Activated T-cell treated with anti-CD3 and anti-CD28 coated beads, Interleukin-2, amount 50 U/mL, for 24 hours (primary cell): ENCODE measurements at places on chromosomes 3 and 15.
A peak's percentile ranks its signal among the peaks of the same experiment; 100 is the strongest.

GRCh38 chr3:125300416-125300815 lies 74.7 kb downstream of the ZNF148 start:
- H3K36me3 ChIP-seq: peaks cover 37% of the 10 kb centered on the region
- DNase-seq: no peak
- no peak overlapping the region for H3K27ac ChIP-seq
- H3K4me1 ChIP-seq: peaks cover 33% of the 10 kb centered on the region
- no peaks in the 10 kb centered on the region for H3K27me3 ChIP-seq

DNA sequence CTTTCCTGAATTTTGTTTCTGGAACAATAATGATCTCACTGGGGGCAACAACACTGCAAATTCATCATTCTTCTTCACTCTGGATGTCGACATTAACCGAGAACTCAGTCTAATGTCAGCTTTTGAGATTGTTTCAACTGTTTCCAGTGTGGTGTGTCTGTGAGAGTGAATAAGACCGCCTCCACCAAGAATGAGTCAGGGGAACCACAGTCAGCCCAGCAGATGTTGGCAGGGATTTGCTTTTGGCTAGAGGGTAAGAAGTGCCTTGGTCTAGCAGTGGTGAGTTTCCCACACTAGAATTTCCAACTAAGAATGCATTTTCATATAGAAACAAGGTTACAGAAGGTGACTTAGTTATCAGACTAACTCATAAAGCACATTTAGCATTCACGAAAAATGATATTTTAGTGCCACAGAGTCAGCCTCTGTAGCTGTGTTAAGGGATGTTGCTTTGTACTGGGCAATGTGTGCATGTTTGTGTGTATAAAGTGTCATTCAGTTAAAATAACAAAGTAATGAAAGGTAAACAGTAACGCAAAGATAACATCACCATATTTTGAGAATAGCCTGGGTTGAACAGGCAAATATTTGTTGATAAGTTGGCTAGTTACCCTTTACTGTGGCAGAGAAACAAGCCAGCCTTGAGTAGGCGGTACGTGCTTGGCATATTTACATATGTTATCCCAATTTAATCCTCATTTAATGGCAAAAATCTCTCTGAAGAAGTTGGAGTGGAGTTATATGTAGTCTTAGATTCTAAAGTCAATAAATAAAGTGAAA lies 33.8 kb downstream of the DRD3 start:
- H3K36me3 ChIP-seq: no peaks in the 10 kb centered on the region
- no peaks in the 10 kb centered on the region for H3K27me3 ChIP-seq
- no peak overlapping the region for H3K4me3 ChIP-seq
- peaks cover 9% of the 10 kb centered on the region for H3K4me1 ChIP-seq

- no peaks in the 10 kb centered on the region for H3K36me3 ChIP-seq
- H3K27ac ChIP-seq: no peak overlapping the region
- peaks cover 7% of the 10 kb centered on the region for H3K4me1 ChIP-seq
Measured at GRCh38 chr15:98586066-98586465, 62.3 kb upstream of the IGF1R start.

DNA sequence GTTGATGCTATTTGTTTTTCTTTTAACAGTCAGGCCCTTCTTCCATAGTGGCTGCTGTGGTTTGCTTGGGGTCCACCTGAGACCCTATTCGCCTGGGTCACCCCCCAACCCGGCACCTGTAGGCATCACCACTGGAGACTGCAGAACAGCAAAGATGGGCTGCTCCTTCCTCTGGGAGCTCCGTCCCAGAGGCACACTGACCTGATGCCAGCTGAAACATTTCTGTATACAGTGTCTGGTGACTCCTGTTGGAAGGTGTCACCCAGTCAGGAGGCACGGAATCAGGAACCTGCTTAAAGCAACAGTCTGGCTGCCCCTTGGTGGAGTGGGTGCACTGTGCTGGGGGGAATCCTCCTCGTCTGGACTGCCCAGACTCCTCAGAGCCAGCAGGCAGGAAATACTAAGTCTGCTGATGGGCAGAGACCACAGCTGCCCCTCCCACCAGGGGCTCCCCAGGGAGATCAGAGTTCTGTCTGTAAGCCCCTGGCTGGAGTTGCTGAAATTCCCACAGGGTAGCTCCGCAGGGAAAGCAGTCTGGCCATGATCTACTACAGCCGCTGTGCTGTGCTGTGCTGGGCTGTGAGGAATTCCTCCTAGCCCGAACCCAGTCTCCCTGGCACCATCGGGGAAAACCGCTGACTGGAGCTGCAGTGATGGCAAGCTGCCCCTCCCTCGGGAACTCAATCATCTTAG lies 248.2 kb downstream of the TBC1D5 start:
- no peak overlapping the region for H3K27ac ChIP-seq
- peaks cover 27% of the 10 kb centered on the region for H3K36me3 ChIP-seq
- DNase-seq: no peak
- H3K4me3 ChIP-seq: no peak overlapping the region
- H3K27me3 ChIP-seq: no peaks in the 10 kb centered on the region
- H3K4me1 ChIP-seq: no peaks in the 10 kb centered on the region

GRCh38 chr3:51568996-51569395 lies 30.5 kb downstream of the RAD54L2 start:
- H3K4me1 ChIP-seq: peaks cover 15% of the 10 kb centered on the region
- H3K27me3 ChIP-seq: no peaks in the 10 kb centered on the region
- DNase-seq: no peak
- no peak overlapping the region for H3K27ac ChIP-seq

DNA sequence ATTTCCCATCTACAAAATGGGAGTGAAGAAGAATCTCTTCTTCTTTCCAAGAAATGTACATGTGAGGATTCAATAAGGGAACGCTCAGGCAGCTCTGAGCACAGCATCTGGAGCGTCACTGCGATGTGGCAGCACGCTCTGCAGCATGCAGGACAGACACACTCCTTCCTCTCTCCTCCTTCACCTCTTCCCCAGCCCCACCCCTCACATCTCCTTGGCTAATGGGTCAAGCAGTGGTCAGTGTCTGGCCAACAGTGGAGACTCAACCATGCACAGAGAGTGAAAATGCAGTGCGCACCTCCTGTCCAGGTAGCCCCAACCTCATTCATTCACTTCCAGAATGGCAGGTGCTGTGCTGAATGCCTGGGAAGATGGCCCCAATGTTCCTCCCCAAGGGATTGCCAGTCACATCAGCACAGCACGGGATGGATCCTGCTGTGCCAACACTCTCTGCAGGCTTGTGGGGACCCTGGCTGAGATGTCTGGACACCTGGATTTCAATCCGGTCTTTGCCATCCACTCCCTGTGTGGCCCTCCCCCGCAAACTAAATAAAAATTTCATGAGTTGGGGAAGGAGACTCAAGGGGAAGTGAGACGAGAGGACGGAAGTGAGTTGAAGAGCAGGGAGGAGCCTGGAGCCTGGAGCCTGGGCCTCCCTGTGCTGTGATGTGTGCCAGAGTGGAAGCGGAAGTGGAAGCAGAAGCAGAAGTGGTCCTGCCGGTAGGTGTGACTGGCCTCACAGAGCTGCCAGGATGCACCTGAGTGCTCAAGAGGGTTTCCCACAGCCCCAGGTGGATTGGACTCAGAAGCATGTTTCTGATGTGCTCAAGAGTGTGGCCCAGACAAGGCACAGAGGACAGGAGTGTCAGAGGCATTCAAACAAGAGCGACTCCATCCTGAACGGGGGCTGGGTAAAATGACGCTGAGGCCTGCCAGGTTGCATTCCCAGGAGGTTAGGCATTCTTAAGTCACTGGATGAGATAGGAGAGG lies 163.9 kb downstream of the SMAD6 start:
- peaks cover 3% of the 10 kb centered on the region for H3K4me1 ChIP-seq
- no peaks in the 10 kb centered on the region for H3K36me3 ChIP-seq
- peaks cover 57% of the 10 kb centered on the region for H3K27me3 ChIP-seq
- no peak overlapping the region for H3K4me3 ChIP-seq
- H3K27ac ChIP-seq: no peak overlapping the region
- DNase-seq: no peak

- H3K27ac ChIP-seq: peak overlapping the region; percentile 35
- peaks cover 99% of the 10 kb centered on the region for H3K36me3 ChIP-seq
- DNase-seq: no peak
- no peak overlapping the region for H3K4me3 ChIP-seq
Measured at GRCh38 chr3:101854608-101855304, 5.4 kb downstream of the NFKBIZ start.

GRCh38 chr3:100072326-100073048 lies 41.8 kb downstream of the FILIP1L start:
- peaks cover 62% of the 10 kb centered on the region for H3K4me1 ChIP-seq
- H3K36me3 ChIP-seq: peaks cover 2% of the 10 kb centered on the region
- peak overlapping the region; percentile 67 for H3K27ac ChIP-seq
- DNase-seq: no peak
- H3K4me3 ChIP-seq: peak overlapping the region; percentile 62

DNA sequence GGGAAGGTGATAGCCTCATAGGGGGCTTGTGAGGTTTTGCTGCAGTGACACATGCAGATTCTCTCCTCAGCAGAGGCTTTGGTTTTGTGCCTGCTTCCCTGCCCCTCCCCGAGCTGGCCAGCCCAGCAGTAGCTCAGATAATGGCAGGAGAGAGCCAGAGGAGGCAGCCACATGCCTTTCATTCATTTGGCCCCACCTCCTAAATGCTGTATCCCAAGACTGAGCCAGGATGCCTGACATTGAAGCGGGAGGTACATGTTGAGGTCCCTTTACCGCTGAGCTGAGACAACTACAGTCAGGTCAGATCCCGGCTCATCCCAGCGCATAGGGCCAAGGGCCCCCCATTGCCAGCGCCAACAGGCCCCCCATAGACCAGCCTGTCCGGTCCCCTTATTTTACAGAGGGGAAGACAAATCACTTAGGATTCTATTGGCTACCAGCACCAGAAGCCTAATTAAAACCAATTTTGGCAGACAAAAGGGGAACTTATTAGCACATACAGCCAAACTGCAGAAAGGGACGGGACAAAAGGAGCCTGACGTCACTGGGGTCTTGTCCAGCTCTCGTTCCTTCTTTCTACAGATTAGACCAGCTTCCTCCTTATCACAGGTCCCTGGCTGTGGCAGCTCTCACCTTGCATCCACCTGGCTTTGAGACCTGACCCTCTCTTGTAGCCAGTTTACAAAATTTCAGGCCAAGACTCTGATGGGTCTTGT lies 12.1 kb upstream of the POLG start:
- H3K27me3 ChIP-seq: peaks cover 11% of the 10 kb centered on the region
- peaks cover 10% of the 10 kb centered on the region for H3K4me1 ChIP-seq
- H3K27ac ChIP-seq: no peak overlapping the region
- no peaks in the 10 kb centered on the region for H3K36me3 ChIP-seq
- no peak overlapping the region for H3K4me3 ChIP-seq

DNA sequence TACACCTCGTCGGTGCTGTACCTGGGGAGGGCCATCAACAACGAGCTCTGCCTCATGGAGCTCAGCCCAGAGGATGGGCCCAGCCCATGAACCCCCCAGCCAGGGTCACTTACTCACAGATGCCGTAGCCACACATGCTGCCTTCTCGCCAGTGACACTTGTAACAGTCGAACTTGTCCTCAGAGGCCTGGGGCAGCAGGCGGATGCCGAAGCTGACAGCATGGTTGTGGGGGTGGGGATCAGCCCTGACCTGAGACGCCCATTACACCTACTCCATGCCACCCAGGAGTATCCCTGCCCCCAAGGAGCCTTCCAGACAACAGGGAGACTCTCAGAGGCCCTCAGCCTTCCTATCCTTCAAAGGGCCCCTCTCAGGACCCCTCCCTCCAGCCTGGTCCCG lies 12.1 kb downstream of the ALS2CL start:
- no peaks in the 10 kb centered on the region for H3K27me3 ChIP-seq
- H3K4me1 ChIP-seq: no peaks in the 10 kb centered on the region

DNA sequence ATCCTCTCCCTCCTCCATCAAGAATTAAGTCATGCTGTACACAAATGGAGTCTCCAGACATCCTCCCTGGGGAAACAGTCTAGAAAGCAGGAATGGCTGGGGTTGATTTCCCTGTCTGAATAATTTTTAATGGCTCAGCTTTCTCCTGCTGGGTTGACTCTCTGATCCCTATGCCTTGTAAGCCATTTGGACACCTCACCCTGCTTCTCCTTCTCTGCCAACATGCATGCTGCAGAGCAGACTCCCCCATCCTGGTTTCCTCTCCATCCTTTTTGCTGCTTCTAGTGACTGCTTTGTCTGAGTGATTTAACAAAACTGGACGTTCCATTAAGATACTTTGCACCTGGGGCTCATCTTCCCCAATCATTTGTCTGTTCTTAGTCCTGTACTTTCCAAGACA lies 22.2 kb downstream of the SV2B start:
- H3K4me3 ChIP-seq: no peak overlapping the region
- no peak for DNase-seq
- H3K27ac ChIP-seq: no peak overlapping the region
- H3K4me1 ChIP-seq: no peaks in the 10 kb centered on the region
- peaks cover 60% of the 10 kb centered on the region for H3K27me3 ChIP-seq

GRCh38 chr3:41710646-41711388 lies 251.1 kb downstream of the ULK4 start:
- no peak for DNase-seq
- peaks cover 8% of the 10 kb centered on the region for H3K36me3 ChIP-seq
- H3K4me3 ChIP-seq: no peak overlapping the region
- no peaks in the 10 kb centered on the region for H3K27me3 ChIP-seq
- no peak overlapping the region for H3K27ac ChIP-seq
- H3K4me1 ChIP-seq: peaks cover 3% of the 10 kb centered on the region

DNA sequence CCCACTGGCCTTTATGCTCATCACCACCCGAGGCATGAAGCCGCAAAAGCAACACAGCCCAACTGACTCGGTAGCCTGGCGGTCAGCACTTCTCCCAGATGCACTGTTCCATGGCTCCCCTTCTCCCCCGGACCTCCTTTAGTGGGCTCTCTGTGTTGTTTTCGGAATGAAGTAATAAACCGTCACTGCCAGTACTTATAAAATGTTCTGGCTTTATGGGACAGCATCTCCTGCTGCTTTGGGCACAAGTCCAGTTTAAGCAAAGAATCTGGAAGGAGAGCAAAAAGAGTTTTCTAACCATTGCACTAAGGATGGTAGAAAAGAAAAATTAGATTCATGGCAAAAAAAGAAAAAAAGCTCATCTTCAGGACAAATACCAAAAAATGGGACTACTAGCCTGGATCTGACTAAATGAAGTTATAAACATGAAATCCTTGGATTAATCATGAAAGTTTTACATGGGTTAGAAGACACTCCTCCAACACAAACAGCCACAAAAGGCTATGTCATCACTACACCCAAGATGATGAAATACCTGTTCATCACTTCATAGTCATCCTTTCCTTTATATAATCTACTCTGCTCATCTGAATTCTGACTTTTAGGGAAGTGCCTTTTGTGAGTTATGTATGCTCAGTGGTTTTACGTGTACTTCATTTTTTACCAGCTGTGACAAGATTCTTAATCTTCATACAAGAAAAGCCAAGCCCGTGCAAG lies 89.5 kb upstream of the UBE2E2 start:
- H3K36me3 ChIP-seq: no peaks in the 10 kb centered on the region
- peaks cover 2% of the 10 kb centered on the region for H3K4me1 ChIP-seq
- no peak overlapping the region for H3K27ac ChIP-seq
- DNase-seq: no peak
- no peaks in the 10 kb centered on the region for H3K27me3 ChIP-seq

GRCh38 chr3:160566499-160566898 lies 1.1 kb upstream of the KPNA4 start:
- peaks cover 44% of the 10 kb centered on the region for H3K4me1 ChIP-seq
- H3K36me3 ChIP-seq: peaks cover 76% of the 10 kb centered on the region
- H3K4me3 ChIP-seq: peak overlapping the region; percentile 96

GRCh38 chr3:176795891-176796290 lies 401.4 kb downstream of the TBL1XR1 start:
- H3K36me3 ChIP-seq: no peaks in the 10 kb centered on the region
- no peaks in the 10 kb centered on the region for H3K4me1 ChIP-seq
